ENCODE measurements at places on chromosomes 16 and 17.

GRCh38 chr16:56203052-56203451 is 11.8 kb downstream of the GNAO1 start:
- DNase-seq, result peak; percentile 62

GRCh38 chr17:74457146-74457819 is 9.2 kb upstream of the CD300A start:
- DNase-seq, result peak; percentile 68

- DNase-seq, result no peak
Observed at GRCh38 chr17:51057534-51057933, 63.1 kb downstream of the SPAG9 start.

DNA sequence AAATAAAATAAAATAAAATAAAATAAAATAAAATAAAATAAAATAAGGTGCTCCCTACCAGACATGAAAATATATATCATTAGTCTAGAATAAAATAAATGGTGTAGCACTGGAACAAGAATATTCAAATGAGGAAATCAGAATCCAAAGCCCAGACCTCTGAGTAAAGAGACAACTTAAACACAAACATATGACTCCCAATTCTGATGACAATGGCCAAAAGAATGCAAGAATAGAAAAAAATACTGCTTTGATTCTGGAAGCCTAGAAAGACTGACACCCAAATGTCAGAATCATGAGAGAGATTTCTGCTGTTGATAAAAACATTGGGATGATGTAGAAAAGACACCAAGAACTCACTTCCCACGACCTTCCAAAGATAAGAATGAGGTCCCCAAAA is 27.9 kb downstream of the MYOCD start:
- no peak for DNase-seq

Measured in activated naive CD4-positive, alpha-beta T cell treated with anti-CD3 and anti-CD28 coated beads, Interleukin-2, amount 50 U/mL, for 72 hours (primary cell).